ENCODE measurements at places on chromosomes 11 and 22.

- DNase-seq = no peak
These were observed at the start of gene SOX10 for GRCh38 chr22:37983860-37984791. SOX10 (minus strand) TSS chr22:37984555; CDS start chr22:37983784, 771 bp downstream.

DNA sequence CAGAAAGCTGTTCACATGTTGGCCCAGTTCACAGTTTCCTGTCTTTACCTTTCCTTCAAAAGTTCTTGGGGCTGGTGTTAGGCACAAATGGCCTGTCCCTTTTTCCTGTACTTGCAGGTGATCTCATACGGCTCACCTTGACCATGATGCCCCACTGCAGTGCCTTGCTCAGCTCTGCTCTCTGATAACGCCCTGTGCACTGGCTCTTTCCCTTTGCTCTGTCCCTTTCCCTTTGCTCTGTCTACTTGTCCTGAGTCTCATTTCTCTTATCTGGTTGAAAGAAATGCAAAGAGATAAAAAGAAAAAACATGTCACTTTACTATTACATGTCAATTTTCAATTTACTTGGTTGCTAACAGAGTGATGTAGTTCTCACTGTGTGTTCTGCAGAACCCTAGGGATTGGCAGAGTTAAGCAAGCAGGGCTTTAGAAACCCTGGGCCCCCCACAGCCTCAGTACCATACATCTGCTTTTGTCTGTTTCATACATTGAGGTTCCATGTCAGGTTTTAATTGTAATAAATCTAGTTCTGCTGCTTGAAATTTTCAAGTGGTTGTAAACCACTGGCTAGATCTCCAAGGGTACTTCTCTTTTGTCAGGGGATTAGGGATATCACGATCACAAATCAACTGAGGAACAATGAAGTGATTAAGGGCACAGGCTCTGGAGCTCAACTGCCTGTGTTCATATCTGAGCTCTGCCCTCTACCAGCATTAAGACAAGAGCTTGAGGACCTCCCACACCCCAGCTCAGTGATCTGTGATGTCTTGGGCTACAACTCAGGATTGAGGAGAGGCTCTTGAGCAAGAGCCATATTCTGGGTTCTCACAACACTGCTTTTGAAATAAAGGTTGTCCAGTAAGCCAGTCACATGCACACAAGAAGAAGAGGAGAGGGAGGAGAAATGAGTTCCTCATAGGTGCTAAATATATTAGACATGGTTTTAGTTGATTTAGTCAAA is 16.3 kb upstream of the SORL1 start:
- peak; percentile 73 for DNase-seq

DNA sequence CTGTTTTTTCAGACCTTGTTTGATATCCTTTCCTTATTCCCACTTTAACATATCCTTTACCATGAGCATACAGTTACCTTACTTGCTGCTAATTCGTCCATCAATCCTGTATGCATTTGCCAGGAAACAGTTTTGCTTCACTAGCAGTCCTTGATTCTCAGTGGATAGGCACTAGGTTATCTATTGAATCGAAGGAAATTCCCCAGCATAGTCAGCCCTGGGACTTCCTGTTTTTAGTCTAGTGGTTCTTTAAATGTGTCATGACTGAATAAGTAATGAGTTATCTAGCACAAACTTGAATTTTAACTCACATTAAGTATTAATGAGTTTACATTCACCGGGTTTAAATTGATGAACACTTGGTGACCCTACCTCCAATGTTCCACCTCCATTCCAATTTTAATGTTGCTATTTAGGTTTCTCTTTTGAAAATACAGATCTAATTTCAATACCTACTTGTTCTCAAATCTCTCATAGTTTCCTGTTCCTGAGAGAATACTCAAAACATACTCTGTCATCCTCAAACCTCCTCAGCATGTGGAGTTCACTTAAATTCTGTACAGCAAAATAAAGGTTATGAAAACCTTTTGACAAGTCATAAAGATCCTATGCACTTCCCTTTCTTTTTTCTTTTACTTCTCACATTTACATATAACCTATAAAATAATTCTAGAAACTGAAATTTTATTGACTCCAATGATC is 1375.1 kb upstream of the TENM4 start:
- no peak for DNase-seq

DNA sequence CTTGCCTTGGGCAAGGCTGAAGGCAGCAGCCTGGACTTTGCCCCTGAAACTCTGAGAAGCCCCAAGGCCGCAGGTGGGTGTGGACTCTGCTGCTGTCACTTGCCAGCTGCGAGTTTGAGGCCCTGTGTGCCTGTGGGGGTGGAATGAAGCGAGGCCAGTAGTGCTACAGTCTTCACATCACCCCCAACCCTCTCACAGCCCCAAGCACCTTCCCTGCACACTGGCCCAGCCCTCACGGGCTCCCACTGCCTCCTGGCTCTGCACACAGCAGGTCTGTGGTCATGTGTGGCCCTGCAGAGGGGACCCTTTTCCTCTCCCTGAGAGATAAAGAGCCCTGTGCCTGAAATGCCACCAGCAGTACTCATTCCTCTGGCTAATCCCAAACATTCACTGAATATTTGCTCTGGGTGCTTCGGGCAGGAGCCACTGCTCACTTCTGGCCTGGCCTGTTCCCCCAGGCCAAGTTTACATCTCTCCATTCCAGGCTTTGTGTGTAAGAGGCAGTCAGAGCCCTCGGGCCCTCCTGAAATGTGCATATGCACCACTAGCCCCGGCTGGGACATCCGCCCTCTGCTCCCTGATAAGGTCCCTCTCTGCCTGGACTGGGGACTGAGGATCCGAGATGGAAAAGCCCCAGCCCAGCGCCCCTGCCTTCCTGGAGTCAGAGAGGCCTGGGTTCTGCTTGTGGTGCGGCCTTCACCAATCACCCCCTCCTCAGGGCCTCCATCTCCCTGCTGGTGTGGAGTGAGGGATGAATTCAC is 17.7 kb downstream of the MGAT3 start:
- DNase-seq = no peak

- no peak for DNase-seq
These were observed 108.9 kb downstream of the CD44 start for GRCh38 chr11:35247863-35248262.

DNA sequence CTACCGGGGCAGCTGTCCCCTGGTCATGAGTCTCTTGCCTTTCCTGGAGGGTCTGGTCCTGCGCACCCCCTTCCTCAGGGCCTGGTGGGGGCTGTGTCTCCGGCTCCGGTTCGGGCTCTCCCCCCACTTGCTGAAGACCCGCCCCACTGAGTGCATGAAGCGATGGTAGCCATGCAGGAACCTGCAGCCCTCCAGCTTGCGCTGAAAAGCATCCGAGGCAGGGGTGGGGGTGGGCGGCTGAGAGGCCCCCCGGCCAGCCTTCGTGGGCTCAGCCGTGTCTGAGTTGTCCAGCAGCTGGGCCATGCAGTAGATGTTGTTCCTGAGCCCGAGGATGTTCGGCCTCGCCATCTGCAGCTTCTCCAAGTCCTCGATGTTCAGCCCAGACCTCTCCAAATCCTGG is 2.8 kb downstream of the OSM start:
- no peak for DNase-seq

Measured in NCI-H345 (cell line).